ENCODE measurements at places on chromosomes 7 and 10. TPM values are rescaled to one million over a fixed set of nuclear protein-coding genes. Genes with fewer than 3 reads are reported as not detected.

IL6 gene
- not detected for total RNA-seq

SLC13A1 gene
- total RNA-seq: not detected

ANKRD30A gene
- not detected for total RNA-seq

LDB3 gene
- 92.0 TPM for total RNA-seq

ANKRD61 gene
- not detected for total RNA-seq

UNCX gene
- total RNA-seq: 106 TPM

ADAMTS14 gene
- total RNA-seq: 29.8 TPM

UNC5B gene
- total RNA-seq: 22.6 TPM

WNT8B gene
- not detected for total RNA-seq

AGAP5 gene
- total RNA-seq: 10.9 TPM

PLAC9 gene
- total RNA-seq: not detected

WEE2 gene
- total RNA-seq: not detected

HOXA10 gene
- total RNA-seq: not detected

RNF32 gene
- total RNA-seq: 2.2 TPM

PNLIPRP3 gene
- not detected for total RNA-seq

IFIT1B gene
- not detected for total RNA-seq

CPA5 gene
- total RNA-seq: not detected

TMEM130 gene
- 7.8 TPM for total RNA-seq

PTF1A gene
- total RNA-seq: not detected

SPDYE5 gene
- total RNA-seq: not detected

RBP3 gene
- total RNA-seq: not detected

SUFU gene
- total RNA-seq: 19.9 TPM

SPAM1 gene
- total RNA-seq: not detected

PIP gene
- total RNA-seq: not detected

GDF2 gene
- total RNA-seq: not detected

MEOX2 gene
- 0.39 TPM for total RNA-seq

ZDHHC16 gene
- total RNA-seq: 61.5 TPM

SKIDA1 gene
- total RNA-seq: 1.3 TPM

RBM33 gene
- 67.5 TPM for total RNA-seq

C10orf62 gene
- not detected for total RNA-seq

SLC18A3 gene
- 21.5 TPM for total RNA-seq

CNPY1 gene
- total RNA-seq: not detected

ATG9B gene
- 9.4 TPM for total RNA-seq
